ENCODE measurements at places on chromosomes 12 and 14.
A peak's percentile ranks its signal among the peaks of the same experiment; 100 is the strongest.

GRCh38 chr12:123916729-123917128, 55.9 kb downstream of the CCDC92 start:
- DNase-seq, result peak; percentile 77

DNA sequence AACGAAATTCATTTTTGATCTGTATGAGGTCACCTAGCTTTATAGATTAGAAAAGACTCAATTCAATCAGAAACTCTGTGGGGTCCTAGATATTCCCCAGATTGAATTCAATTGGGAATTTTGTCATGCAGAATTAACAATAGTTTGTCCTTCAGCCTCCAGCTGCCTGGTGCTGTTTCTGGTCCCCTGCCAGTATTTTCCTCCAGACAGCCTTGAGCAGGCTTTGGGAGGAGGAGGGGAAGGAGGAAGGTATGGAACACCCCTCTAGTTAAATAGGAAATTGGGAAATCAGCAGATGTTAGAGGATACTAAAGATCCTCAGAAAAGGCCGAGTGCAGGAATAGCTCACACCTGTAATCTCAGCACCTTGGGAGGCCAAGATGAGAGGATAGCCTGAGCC, 10.6 kb downstream of the GRIP1 start:
- no peak for DNase-seq

DNA sequence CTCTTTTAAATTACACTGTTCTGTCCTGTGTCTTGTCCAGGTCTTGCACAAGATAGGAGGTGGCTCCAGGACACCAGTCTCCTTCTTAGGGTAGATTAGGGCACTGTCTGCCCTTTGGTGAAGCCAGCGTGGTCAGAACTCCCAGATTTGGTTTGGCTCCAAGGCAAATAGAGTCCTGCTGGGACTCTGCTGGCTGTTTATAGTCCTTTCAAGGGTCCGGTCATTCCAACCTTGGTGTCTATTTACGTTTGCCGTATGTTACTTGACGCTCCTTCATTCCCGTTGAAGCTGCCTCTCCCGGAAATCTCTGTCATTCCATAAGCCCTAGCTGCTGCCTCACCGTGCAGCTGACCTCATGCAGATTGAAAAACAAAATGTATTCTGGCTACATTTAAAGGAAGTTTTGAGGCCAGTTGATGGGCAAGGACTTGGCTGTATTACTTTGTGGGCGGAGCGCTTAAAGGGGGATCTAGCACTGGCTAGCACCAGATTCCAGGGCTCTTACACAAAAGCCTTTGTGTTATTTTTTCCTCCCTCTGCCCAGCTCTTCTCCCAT, 180.6 kb downstream of the AKAP6 start:
- no peak for DNase-seq

- DNase-seq, result no peak
These were observed 269.6 kb upstream of the AMIGO2 start for GRCh38 chr12:47349137-47350061.

DNA sequence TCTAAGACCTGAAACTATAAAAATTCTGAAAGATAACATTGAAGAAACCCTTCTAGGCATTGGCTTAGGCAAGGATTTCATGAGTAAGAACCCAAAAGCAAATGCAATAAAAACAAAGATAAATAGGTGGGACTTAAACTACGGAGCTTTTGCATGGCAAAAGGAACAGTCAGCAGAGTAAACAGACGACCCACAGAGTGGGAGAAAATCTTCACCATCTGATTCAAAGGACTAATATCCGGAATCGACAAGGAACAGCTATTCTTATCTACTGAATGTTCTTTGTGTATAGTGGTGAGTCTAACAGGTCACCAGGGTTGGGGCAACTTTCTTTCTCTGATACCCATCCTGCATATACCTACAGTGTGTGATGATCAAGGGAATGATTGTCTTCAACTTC, 198.6 kb downstream of the CCDC91 start:
- DNase-seq, result no peak

DNA sequence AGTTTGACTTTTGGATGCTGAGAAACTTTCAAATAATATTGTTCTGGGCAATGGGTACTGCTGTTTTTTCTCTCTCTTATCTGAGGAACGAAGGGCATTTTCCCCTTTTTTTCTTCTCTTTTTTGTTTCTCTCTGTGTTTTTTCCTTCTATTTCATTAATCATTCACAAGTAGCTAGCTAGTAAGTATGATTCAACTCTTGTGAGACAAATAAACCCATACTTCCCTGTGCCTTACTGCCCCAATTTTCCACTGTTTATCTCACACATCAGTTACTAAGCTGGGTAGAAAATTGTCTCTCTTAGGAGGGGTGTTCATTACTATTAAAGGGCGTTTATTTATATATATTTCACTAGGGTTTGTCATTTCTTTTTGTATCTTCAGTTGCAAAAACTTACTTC, 437.6 kb downstream of the RERGL start:
- DNase-seq, result no peak

GRCh38 chr14:92655419-92656201, 92.8 kb downstream of the LGMN start:
- DNase-seq, result no peak

- DNase-seq, result no peak
These were observed 309.2 kb downstream of the PRKD1 start for GRCh38 chr14:29618323-29619067.

- DNase-seq, result peak; percentile 37
These were observed 620 bp upstream of the NID2 start for GRCh38 chr14:52069307-52070050.

DNA sequence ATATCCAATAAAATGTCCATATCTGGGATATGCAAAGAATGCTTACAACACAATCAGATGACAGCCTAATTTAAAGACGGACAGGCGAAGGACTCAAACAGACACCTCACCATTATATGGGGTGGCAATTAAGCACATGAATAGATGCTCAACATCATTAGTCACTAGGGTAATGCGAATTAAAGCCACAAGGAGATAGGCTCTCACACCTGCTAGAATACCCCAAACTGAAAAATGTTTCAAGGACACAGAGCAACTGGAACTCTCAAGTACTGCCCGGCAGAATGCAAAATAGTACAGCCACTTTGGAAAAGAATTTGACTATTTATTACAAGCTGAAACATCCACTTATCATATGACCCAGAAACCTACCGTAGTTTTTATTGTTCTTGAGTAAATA, 42.9 kb downstream of the FERMT2 start:
- DNase-seq, result no peak

DNA sequence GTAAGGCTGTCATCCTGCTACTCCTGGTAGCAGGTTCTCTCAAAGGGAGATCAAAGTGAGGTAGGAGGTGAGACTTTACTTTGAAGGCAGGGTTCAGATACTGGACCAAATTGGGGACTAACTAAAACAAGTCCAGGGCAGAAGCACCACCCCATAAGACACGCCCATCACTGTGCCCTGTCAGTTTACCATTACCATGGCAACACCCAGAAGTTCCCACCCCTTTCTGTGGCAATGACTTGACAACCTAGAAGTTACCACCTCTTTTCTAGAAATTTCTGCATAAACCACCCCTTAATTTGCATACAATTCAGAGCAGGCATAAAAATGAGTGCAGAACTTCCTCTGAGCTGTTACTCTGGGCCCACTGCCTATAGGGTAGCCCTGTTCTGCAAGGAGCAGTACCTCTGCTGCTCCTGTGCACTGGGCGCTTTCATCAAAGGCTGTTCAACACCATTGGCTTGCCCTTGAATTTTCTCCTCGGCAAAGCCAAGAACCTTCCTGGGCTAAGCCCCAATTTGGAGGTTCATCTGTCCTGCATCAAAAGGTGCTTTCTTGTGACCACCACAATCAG, 64.8 kb upstream of the MAX start:
- no peak for DNase-seq

DNA sequence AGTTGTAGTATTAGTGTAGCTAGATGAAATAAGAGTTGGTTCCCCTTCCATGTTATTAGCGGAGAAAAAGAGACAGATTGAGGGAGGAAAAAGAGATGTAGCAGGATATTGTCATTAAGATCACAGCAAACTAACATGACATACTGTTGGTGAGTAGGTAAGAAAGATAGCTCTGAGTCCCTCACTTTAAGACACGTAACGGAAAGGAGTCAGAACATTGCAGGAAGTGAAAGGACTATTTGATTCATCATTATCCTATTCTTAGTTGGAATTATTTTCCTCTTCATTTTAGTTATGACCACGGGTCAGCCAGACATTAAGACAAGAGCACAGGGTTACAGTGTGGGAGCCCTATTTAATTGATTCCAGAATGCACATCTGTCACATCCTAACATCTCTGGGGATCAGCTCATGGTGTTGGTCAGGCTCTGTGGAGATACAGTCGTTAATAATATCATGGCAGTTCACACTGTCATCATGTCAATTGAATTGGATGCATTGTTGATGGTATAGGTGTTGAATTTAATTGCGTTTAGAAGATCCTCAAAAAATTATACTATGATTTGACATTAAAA, 55.0 kb downstream of the TMX1 start:
- DNase-seq, result no peak

GRCh38 chr12:7411343-7411742, 32.6 kb downstream of the CD163L1 start:
- no peak for DNase-seq

DNA sequence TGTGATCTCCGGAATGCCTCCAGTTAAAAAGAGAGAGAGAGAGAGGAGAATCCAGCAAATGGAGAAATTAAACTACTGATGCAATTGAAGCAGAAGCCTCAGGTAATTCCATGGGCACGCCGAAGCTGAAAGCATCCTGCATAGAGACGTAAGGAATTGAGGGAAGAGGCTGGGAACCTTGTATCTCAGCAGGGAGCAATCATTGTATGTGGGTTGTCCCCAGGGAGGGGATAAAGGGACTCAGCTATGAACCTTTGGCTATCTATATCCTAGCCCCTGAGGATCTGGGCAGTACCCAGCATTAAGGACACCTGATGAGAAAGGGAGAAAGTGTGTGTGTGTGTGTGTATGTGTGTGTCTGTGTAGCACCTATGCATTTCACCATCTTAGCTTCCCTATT, 95.8 kb upstream of the ATXN7L3B start:
- DNase-seq, result no peak

DNA sequence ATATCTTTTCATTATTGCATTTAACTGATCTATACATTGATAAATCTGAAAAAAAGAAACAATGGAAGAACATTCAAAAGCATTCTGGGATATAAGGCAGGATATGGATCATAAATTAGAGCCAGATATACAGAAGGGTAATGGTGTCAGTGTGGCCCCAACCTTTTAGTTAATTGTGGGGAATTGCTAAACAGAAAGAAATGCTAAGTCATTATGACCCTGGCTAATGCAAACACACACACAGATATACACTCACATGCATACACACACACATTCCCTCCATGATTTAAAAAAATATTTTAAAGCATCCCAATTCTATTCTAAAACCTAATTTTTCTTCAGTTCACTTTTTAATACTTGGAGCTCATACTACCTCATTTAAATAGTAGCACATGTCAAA, 404.5 kb downstream of the BCAT1 start:
- no peak for DNase-seq

GRCh38 chr14:81028461-81028860, 73.0 kb downstream of the TSHR start:
- no peak for DNase-seq

DNA sequence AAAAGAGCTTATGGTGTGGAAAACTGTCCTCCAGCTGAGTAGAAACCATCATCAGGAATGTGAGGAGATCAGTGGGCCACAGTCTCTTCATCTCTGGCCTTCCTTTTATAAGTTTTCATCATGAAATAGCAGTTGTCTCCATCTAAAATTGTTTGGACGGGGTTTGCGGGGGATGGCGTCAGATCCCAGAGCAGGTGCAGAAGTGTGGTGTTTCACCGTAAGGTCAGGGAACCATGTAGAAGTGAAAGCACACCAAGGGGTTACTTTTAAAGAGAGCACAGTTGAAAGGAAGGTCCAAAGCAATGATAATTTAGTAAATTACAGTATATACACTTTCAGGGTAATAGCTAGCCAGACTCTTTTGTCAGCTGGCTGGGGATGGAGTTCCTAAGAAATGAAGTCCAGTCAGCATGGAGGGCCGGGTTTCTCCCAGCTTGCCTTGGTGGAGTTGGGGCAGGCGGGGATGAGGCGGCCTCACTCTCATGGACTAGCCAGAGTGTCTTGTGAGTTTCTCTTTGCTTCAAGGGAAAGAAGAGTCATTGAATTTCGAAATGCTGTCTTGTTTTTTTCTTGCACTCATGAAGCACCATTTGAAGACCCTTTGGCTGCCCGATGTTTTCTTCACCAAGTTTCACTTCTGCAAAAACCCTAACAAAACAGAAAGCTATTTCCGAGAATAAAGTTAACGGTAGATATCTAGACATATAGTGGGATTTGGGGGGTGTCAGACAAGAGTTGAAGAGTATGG, 100.6 kb downstream of the ETV6 start:
- DNase-seq, result no peak

DNA sequence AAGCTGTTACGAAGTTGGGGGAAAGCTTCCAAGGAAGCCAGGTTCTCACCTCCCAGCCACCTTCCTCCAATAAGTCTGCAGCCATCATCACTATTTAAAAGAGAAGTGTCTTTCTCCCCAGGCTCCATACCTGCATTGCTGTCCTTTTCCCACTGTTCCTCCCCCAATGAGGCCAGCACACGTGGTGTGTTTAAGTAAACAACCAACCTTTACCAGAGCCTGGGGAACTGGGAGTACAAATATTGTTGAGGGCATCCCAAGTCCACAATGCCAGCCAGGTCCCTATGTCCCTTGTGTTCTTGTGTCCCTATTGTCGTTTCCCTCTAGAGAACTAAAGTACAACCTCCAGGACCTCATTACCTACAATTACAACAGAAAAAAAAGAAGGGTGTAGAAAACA, 49.2 kb upstream of the PNMA1 start:
- no peak for DNase-seq

- no peak for DNase-seq
These were observed 26.2 kb downstream of the GALC start for GRCh38 chr14:87966816-87967215.

DNA sequence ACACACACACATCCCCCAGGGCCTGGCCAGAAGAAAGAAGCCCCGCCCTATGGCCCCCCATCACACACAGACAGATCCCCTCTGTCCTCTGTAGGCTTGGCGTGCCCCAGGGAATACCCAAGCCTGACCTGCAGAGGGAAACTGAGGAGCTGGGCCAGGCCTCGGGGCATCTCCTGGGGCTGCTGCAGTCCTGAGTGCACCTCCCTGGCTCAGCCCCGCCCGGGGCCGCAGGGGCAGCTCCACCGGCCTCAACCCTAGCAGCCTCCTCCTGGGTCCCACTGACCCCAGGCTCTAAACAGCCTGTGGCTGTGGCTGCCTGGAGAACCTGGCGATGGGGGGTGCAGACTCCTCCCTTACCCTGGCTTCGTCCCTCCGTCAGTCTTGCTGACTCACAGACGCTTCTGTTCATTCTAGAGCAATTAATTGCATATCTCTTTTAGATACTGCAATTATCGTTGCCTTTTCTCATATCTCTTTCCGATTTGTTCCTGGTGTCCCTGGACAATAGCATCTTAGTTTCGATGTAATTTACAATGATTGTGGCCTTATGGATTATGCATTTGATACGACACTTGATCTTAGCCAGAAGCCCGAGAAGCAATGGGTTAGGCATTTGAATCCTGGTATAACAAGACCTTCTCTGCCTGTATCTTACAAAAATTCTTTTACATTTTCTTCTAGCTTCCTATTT, 45.8 kb upstream of the EIF5 start:
- no peak for DNase-seq

- DNase-seq, result no peak
These were observed 19.9 kb downstream of the SH2B3 start for GRCh38 chr12:111425655-111426054.

GRCh38 chr14:53368066-53368465, 214.9 kb upstream of the DDHD1 start:
- no peak for DNase-seq

All from stimulated activated CD8-positive, alpha-beta memory T cell treated with anti-CD3 and anti-CD28 coated beads, Interleukin-4, amount 100 ng/mL, for 48 hours (primary cell).